ENCODE measurements at places on chromosomes 12 and 14.
A peak's percentile ranks its signal among the peaks of the same experiment; 100 is the strongest.

DNA sequence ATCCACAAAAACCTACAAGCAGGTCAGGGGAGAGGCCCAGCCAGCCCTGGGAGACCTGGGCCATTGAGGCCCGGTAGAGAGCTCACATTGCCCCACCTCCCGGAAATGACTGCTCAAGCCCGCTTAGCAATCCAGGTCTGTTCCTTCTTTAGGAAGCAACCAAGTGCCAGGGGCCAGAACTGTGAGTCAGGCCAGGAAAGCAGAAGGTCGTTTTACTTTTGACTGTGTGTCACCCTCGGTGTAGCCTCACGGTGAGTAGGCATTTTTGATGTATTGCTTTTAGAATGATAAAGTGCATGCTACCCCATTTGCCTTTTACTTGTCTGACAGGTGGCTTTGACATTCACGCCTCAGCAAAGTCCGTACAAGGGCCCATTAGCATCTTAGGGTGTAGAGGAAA lies 25.4 kb upstream of the PWP1 start:
- no peak for DNase-seq

GRCh38 chr14:93332397-93332852 lies 411 bp downstream of the BTBD7 start:
- DNase-seq: peak; percentile 37

- no peak for DNase-seq
Measured at GRCh38 chr14:33040372-33041140, 101.9 kb downstream of the NPAS3 start.

- no peak for DNase-seq
Measured at GRCh38 chr12:106006940-106007339, 131.8 kb downstream of the NUAK1 start.

DNA sequence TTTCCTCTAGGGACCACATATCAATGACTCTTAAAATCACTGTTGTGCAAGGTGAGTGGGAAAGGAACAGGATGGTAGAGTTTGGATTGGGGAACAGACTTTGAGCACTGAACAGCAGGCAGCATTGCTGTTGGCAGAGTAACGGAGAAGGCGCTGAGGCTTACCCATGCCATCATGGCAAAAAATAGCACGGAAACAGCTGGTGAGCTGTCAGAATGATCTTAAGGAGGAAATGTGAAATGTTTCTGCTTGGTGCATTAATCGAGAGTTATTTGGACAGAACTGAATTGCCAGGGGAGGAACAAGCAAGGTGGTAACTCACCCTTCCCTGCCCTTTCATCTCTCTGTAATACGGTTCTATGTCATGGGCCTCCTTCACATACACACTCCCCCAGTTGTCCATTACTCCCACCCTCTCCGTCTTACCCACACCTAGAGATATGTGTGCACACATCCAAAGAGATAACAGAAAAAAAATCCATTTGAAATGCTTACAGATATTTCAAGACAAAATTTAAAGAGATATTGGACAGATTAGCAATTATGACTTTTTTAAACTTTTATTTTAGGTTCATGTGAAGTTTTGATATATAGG lies 572.5 kb downstream of the DIO2 start:
- DNase-seq: no peak

- DNase-seq: no peak
Measured at GRCh38 chr12:117144599-117144998, 45.4 kb upstream of the TESC start.

DNA sequence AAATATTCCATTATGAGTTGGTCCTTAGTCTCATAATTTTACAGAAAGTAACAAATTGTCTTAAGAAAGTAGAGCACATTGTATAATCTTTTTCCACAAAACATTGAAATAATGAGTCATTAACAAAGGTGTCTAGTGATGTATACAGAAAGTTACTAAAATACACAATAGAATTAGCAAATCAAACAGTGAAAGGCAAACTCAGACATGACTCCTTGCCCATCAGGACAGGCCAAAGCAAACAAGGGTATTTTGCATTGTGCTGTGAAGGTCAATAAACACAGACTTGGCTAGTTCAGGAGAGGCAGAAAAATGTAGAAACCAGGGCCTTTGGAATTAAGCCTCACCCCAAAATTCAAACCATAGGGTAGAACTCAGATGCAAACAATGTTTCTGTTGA lies 37.3 kb downstream of the SIX4 start:
- DNase-seq: no peak

DNA sequence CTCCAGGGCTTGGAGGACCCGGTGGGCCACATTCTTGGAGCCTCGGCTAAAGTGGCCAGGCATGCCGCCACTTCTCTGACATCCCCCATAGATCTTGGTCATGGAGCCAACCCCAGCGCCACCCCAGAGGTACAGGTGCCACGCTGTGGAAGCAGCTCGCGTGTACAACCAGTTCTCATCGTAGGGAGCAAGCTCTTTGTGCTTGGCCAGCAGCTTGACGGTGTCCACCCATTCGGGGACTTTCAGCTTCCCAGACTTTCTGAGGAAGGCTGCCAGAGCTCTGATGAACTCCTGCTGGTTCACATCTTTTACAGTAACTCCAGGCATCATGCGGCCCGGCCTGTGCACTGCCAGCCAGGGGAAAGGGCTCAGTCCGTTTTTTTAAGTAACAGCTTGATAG lies 29.3 kb upstream of the EAPP start:
- DNase-seq: no peak

GRCh38 chr14:54502602-54503001 lies 7.1 kb upstream of the CGRRF1 start:
- DNase-seq: no peak

GRCh38 chr14:68910540-68910939 lies 68.6 kb downstream of the ACTN1 start:
- no peak for DNase-seq

DNA sequence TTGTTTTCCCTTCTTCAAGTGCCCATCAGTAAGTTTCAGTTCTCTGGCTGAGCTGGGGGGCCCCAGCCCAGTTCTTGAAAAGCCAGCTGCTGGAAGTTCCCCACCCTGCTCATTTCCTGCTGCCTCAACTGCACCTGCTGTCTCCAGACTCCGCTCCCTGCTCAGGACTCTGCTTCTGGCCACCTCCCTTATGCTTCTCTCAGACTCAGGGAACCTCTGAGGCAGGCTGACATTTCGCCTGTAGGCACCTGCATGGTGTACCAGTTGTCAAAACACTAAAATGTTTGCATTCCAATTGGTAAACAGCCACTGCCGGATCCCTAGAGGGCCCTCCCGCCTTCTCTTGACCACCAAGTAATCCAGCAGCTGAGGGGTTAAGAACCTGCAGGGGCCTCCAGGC lies 136.5 kb upstream of the VRK1 start:
- DNase-seq: no peak
